ENCODE measurements at places on chromosomes 12 and 14.

DNA sequence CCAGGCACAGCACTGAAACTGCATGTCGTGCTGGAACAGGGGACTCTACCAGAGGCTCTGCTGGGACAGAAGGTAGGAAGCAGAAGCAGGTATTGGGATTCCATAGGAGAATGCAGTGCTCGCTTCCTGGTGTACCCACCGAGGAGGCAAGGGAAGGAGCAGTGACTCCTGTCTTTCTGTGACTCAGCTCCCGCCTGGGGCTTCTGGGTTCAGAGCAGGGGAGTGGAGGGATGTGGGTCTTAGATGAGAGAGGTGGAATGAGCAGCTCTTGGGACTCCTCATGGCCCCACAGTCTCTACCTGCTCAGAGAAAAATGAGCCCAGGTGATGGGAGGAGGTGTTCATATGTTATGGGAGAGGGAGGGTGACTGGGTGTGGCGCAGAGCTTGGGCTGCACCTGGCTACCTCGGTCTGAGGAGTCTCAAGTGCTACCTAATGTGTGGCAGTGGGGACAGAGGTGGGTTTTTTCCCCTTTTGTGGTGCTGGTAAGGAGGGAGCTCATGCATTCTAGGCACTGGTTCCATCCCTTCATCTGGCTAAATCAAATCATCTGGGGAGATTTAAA is 26.3 kb downstream of the WNT5B start:
- no peak for DNase-seq

GRCh38 chr12:13000925-13001774 is 1.1 kb upstream of the HEBP1 start:
- DNase-seq, result peak; percentile 17

DNA sequence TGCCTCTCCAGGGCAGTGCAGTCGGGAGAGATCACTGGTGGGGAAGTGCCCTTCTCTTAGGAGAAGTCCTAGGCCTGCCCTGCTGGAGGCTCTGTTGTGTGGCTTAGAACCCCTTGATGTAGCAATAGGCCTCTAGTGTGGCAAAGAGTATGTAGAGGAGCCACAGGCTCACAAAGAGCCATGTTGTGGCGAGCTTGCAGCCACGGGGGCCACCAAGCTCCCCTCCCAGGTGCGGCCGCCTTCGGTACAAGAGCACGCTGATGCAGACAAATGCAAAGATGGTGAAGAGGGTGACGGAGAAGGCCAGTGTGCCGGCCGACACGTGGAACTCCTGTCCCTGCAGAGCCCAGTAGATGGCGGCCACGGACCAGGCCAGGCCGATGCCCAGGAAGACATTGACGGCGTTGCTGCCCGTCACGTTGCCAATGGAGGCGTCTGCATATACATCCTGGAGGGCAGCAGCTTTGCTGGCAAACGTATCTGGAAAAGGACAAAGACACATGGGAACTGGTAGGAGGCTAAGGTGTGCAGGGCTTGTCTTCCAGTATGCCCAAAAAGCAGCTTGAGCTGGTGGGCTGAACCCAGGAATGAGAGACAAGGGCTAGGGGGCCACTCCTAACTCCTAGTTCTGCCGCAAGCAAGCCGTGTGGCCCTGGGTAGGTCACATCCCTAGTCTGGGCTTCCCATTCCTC is 142.8 kb downstream of the SLC8A3 start:
- no peak for DNase-seq

- DNase-seq, result no peak
Measured at GRCh38 chr14:23137813-23138535, 18.9 kb upstream of the CEBPE start.

DNA sequence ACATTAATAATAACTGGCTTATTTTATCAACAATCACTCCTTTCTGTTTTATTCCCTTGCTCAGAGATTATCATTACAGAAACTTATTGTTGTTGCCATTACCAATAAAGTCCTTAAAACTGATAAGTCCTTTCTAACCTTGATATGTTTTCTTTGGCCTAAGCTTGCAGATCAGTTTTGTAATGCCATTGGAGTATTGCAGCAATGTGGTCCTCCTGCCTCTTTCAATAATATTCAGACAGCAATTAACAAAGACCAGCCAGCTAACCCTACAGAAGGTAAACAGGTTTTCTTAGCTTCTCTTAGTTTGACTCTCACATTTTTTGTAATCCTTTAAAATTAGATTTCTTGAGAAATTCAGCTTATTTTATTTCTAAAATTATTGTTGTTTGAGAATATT is 3.9 kb downstream of the MED21 start:
- no peak for DNase-seq

- no peak for DNase-seq
Measured at GRCh38 chr14:103157969-103158368, 34.7 kb downstream of the TNFAIP2 start.

- DNase-seq, result no peak
Measured at GRCh38 chr14:65776193-65776852, 363.8 kb downstream of the FUT8 start.

DNA sequence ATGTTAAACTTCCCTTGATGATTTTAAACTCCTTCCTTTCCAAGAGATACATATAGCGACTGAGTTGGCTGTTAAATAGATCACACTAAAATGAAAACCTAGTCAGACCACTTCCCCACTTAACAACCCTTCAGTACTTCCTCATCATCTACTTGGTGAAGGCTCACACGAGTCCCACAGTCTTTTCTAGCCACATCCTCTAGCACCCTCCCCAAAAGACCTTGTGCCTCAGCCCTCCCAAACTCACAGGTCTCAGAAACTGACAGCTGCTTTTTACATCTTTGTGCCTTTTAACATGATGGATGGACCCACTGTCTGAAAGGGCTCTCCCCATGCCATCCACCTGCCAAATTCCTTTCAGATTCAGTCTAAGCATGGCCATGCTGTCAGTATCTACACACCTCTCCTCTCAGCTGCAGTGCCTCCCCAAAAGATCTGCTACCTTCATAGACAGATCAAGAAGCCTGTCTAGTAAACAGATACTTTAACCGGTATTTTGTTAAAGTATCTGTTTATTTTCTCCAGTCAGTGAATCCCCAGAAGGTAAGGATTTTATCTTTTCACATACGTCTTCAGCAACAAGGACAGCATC is 65.1 kb upstream of the GPHB5 start:
- DNase-seq, result no peak

DNA sequence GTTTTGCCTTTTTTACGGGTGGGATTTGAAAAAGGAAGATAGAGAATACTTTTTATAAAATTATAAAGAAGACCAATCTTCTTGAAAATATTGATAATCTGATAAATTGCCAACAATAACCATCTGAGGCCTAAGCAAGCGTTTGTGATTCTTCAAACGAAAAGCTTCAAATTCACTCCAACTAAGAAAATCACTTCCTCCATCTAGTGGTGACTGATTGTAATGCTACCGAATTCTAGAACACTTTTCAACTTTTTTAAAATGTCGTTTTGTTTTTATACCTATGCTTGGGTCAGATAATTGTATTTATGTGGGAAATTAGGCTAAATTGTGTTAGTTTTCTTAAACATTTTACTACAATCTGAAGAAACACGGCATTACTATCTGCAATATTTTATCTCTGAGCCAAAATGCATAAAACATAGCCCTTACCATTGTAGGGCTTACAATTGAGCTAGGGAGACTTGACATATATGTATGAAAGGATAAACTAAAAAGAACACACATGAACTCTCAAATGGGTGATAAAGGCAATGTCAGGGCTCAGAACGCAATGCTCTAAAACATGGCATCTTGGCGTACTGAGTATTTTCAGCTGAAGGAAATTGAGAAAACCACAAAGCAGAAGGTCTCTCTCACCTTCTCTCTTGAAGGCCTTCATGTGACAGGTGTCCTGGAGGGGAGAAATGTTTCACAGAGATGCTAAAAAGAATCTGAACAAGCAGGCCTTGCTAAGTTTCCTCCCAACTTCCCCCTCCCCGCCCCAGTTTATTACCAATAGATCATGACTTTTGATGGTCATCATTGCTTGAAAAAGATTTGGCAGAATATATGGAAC is 36.8 kb upstream of the G2E3 start:
- DNase-seq, result no peak

DNA sequence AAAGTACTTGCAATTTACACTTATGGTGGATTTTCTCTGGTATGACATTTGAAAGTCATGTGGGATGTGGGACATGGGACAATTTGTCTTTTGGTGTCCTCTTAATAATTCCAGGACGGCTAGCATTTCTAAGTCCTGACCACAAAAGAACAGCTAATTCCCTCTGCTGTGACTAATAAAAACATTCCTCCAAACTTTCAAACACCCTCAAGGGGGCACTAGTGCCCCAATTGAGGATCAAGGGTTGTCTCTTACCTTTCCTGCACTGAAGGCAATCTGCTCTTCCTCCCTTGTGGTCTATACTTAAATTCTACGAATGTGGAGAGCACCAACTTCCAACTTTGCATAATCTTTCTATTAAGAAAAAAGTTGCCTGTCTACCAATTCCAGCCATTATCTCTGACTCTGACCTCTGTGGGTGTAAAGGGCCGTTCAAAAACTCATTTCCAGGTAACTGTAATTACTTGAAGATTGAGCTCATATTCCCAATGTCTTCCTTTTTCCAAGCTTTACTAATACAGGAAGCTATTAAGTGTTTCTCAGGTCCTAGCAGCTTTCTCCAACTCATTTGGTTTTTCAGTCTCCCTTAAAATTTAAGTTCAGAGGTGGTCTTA is 210.2 kb downstream of the PTPRO start:
- peak; percentile 12 for DNase-seq

DNA sequence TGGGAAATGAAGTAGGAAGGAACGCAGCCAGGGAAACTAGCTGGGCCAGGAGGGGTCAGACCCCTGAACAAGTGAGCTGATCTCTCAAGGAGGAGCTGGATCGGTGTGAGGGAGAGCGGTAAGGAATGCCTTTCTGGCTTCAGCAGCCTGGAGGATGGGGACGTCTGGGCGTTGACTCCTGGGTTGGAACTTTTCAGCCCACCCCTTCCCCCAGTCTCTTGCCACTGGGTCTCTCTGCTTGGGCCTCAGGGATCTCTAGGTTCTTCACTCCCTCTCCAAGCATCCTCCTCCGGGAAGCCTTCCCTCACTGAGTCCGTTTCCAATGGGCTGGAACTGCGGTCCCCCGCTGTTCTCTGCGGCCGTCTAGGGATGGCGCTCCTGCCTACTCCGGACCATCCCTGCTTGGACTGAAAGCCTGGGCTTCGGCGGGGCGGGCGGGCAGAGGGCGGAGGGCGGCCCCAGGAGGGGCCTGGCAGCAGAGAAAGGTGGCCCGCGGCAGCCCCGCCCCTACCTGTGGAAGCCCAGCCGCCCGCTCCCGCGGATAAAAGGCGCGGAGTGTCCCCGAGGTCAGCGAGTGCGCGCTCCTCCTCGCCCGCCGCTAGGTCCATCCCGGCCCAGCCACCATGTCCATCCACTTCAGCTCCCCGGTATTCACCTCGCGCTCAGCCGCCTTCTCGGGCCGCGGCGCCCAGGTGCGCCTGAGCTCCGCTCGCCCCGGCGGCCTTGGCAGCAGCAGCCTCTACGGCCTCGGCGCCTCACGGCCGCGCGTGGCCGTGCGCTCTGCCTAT is at the start of gene KRT7:
TSS of gene KRT7 (plus strand) at position 570 of the 788 bp plus-strand sequence. CDS start at position 624, 54 bp downstream.
- no peak for DNase-seq

- DNase-seq, result no peak
Measured at GRCh38 chr14:69648480-69649451, 37.4 kb downstream of the SUSD6 start.

DNA sequence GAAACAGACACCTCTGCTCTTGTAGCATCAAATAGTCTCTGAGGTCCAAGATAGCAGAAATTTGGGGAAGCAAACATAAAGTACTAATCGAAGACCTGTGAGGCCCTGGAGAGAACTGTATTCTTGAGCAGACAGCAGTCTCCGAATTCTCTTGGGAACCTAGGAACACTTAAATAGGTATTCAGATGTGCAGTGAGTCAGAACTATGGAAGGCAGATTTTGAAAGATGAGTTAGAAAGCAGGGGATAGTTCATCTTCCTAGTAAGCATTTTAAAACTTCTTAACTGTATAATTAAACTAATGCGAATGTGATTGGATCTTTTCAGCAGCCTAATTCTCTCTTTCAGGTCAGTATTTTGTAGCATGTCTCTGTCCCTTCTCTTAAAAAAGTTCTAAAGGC is 30.6 kb downstream of the NAA30 start:
- DNase-seq, result no peak

DNA sequence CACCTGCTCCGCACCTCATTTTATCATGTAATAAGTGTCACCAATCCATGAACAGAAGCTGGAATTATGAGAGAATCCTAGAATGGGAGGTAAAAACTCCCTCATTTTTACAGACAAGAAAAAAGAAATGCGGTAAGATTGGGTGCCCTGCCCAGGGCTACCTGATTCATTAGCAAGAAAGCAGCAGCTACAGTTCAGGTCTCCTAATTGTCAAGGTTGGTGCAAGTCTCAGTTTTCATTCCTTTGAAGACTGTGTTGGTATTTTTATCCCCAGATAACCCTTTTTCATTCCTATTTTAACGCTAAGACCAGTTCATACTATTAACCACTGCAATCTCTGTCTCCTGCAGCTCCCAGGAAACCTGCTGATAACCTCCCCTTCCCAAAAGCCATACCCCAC is 6.9 kb downstream of the DUSP6 start:
- DNase-seq, result no peak

GRCh38 chr14:30016002-30016401 is 88.4 kb upstream of the PRKD1 start:
- DNase-seq, result no peak
